ENCODE measurements at places on chromosomes 4 and X. TPM values are rescaled to one million over a fixed set of nuclear protein-coding genes. Genes with fewer than 3 reads are reported as not detected.

Gene SLC4A4
- 102 TPM for total RNA-seq

Gene SERPINA7
- not detected for total RNA-seq

Gene F11
- not detected for total RNA-seq

Gene TRIM2
- total RNA-seq, result 167 TPM

Gene CYLC1
- total RNA-seq, result not detected

Gene IL9R
- 1.0 TPM for total RNA-seq

Gene SSX4B
- not detected for total RNA-seq

Gene CYP4V2
- total RNA-seq, result 49.2 TPM

Gene NAT8L
- total RNA-seq, result 0.24 TPM

Gene TBL1X
- 12.1 TPM for total RNA-seq

DNA sequence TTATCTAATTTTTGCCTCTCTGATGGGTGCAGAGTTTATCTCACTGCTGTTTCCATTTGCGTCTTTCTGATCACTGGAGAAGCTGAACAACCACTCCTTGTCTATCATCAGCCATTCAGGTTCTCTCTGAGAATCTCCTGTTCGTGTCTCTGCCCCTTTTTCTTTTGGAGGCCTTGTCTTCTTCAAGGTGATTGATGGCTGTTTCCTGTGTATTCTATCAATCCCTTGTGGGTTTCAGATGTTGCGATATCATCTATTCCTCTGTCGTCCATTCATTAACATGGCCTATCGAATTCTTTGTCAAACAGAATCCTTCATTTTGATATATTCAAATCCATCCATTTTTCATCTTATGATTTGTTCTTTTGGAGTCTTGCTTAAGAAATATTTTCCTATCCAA is 100.3 kb downstream of the FAM53A start:
- no peak for DNase-seq

GRCh38 chr4:147355847-147356246 is 125.0 kb upstream of the EDNRA start:
- no peak for DNase-seq

GRCh38 chr4:40322811-40323210 is 12.3 kb upstream of the CHRNA9 start:
- no peak for DNase-seq

GRCh38 chr4:1237981-1238675 is 10.8 kb downstream of the CTBP1 start:
- no peak for DNase-seq

GRCh38 chr4:48499551-48500066 is 9.6 kb downstream of the ZAR1 start:
- no peak for DNase-seq

DNA sequence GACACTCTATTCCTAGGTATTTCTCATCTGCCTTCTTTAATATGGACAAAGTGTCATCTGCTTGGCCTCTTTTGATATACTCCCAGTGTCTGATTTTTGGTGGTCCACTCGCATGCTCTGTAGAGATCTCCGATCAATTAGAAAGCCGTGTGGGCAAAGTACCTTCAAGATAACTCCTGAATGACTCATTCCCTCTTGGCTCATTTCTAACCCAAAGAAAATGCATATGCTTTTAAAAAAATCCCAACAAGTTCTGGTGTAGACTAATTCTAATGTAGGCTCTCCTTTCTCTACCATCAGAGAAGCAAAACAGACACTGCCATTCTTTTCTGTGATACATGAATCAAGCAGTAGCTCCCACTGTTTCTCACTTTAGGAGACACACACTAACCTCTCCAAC is 714.9 kb upstream of the ADGRL3 start:
- no peak for DNase-seq

DNA sequence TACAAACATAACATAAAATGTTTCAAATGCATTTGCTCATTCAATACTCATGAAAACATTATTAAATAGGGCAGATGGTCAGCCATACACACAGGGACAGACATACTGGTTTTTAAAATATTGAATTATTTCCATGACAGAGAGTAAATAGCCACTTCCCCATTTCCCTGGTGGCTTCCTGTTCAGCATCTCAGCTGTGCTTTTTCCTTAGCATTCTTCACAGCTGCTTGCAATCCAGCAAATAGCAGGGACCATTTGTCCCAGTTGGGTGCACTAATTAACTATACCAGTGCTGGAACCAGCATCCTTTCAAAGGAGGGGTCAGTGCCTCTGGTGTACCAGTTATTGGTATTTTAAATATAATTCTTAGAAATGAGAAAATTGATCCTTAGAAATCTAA is 964.7 kb downstream of the RAB28 start:
- no peak for DNase-seq

DNA sequence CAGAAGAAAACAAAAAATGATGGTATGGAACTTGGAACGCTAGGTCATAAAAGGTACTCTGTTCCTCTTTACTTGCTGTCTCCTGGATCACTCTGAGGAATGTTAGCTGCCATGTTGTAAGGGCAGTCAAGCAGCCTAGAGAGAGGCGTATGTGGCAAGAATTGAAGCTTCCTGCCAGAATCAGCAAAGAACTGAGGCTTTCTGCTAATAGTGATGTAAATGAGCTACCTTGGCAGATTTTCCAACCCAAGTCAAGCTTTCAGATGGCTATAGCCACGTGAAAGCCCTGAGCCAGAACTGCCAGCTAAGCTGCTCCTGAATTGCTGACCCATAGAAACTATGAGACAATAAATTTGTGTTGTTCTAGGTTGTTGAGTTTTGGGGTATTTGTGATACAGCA is 38.7 kb downstream of the AASDH start:
- DNase-seq, result no peak

DNA sequence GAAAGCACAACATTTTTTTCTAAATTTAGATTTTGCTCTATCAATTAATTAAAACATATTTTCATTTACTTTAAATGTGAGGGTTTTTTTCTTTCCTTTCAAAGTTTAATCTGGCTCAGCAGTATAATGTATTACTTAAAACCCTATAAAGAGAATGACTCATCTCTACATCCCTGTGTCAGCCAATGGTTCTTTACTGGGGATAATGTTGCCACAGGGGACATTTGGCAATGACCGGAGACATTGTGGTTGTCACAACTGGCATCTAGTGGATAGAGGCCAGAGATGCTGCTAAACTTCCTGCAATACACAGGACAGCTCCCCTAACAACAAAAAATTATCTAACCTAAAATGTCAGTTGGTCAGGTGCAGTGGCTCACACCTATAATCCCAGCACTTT is 53.8 kb downstream of the SYNPO2 start:
- DNase-seq, result no peak

DNA sequence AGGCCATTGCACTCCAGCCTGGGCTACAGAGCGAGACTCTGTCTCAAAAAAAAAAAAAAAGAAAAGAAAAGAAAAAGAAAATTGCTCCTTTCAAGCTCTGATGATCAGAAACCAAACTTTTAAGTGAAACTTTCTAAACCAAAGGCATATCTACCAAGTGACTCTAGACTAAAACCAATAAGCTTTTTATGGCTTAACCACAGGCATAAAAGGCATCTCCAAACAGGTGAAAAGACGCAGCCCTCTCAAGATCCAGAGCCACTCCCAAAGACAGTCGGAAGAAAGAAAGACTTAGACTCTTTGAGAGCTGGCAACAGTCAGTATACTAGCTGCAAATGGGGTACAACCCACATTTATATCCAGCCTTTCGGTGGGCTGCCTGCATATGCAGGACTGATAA is 117.1 kb upstream of the AP1S2 start:
- peak; percentile 4 for DNase-seq

DNA sequence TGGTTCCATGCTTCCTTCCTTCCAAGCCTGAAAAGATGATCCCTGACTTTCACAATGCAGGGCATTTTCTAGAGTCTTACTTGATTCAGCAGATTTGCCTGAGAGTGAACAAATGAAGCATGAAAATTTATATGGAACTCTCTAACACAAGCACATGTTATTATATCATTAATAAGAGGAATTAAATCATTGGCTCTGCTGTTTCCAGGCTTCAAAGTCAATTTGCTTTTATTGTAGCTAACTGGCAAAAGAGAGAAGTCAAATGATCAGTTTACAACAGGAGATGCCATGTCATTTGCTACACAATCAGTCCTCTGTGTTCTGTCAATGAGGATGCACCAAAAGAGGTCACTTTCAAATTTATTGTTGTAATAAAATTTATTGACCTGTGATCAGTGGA is 101.5 kb upstream of the UGT8 start:
- no peak for DNase-seq

DNA sequence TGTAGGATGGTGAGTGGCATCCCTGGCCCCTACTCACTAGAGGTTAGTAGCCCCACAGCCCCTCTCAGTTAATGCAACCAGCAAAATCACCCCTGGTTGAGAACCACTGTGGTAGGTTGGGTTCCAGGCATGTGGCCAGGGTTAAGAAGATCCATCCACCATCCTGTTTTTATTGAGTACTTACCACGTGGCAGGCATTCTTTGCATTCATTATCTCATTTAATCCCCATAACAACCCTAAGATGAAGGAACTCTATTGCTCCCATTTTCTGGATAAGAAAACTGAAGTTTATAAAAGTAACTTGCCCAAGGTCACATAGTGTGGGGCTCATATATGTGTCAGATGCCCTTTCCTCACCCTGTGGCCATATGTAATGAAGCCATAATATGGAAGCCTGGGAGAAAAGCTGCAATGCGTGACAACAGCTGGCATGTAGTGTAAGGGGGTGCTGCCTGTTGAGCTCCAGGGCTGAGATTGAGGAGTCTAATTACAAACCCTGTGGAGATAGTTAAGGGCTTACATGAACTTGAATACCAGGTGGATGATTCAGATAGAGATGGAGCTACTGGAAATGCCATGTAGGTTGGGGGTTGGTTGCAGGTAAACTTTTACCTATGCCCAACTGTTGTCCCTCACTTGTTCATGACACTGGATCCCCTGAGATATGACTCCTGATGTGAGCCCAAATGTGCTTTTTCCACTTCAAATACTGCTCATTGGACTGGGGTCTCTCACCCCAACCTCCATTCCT is 100.2 kb upstream of the PGRMC2 start:
- DNase-seq, result no peak

DNA sequence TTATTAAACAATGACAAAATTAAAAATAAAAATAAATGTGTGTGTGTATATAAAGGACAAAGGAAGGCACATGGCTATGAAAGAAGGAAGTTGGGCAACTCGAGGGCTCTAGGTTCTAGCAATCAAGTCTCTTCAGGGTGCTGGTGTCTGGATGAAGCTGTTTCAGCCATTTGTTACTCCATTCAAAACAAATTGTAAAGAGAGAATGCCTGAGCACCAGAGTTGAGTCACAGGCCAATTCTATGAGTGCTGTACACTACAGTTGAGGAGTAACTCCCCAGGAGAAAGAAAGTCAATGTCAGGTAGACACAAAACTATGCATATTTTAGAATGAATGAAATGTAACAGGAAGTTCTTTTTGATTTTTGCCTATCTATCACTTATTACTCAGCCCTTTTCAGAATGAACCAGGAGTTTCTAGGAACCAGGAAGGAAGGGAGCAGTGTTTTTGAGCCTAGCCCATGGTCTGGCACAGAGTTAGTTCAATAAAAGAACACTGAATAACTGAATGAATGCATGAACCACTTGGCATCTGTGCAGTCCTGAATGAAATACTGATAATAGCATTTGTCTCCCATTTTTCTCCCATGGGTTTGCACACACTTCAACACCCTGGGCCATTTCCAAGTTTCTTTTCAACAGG is 151.7 kb upstream of the CPEB2 start:
- no peak for DNase-seq

- DNase-seq, result no peak
These were observed 1055.0 kb downstream of the RPA4 start for GRCh38 chrX:97938706-97939105.

- no peak for DNase-seq
These were observed 27.9 kb downstream of the UGT2B4 start for GRCh38 chr4:69467797-69468196.

DNA sequence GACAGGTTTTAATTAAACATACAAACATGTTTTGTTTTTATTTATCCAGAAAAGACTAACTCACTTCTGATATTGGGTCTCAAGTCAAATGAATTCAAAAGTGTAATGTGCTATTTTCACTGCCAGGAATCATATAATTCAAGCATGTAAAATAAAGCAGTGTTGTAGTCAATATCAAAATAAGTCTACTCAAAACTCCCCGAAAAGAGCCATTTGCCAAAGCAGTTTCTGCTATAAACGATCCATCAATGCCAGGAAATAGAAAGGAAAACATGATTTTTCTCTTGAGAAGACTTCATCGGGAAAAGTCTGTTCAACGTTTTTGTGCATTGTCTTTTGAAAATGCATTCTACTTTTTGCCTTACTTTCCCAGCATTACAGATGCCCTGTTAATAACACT is 633.3 kb downstream of the FAT4 start:
- DNase-seq, result no peak

DNA sequence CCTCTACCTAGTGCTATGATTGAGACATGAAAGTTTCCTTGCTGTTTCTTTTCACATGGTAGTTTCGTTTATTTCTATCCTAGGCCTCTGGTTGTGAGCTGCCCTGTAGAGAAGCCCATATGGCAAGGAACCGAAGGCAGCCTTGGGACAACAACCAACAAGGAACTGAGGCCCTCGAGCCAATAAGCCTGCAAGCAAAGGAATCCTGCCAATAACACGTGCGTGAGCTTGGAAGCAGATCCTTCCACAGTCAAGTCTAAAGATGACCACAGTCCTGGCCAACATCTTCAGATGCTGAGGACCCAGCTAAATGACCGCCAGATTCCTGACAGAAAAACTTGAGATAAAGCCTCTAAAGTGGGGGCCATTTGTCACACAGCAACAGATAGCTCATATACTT is 100.4 kb upstream of the FAM9B start:
- no peak for DNase-seq

GRCh38 chr4:3834663-3835521 is 68.7 kb downstream of the ADRA2C start:
- DNase-seq, result peak; percentile 36

DNA sequence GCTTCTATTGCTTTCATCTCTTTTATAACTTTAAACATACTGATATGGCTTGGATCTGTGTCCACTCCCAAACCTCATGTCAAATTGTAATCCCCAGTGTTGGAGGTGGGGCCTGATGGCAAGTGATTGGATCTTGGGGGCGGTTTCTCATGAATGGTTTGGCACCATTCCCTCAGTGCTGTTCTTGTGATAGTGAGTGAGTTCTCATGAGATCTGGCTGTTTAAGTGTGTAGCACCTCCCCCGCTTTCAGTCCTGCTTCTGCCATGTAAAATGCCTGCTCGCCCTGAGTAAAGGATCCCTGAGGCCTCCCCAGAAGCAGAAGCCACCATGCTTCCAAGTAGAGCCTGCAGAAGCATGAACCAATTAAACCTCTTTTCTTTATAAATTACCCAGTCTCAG is 17.7 kb downstream of the MND1 start:
- DNase-seq, result no peak

- DNase-seq, result no peak
These were observed 7.9 kb upstream of the STOX2 start for GRCh38 chr4:183897193-183897592.

DNA sequence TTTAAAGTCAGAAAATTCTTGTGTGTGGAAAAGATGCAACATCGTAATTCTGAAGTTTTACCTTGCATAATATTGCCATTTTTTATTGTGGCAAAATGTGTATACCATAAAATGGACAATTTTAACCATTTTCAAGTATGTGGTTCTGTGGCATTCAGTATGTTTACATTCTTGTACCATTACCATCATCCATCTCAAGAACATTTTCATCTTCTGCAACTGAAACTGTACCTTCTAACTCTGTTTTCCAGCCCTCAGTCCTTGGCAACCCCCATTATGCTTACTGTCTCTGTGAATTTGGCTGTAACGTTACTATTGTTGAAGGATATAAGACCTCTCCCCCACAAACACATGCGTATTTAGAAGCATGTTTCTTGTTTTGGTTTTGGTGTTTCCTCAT is 123.2 kb downstream of the BMPR1B start:
- no peak for DNase-seq

All from mucosa of descending colon (tissue), 3 donors.